Activated T-cell treated with anti-CD3 and anti-CD28 coated beads, Interleukin-2, amount 50 U/mL, for 72 hours (primary cell): ENCODE measurements at places on chromosomes 5 and 9. TPM values are rescaled to one million over a fixed set of nuclear protein-coding genes. Genes with fewer than 3 reads are reported as not detected.

PCDHGB4 gene
- total RNA-seq, result not detected

ACER2 gene
- 2.4 TPM for total RNA-seq

FANCC gene
- 13.6 TPM for total RNA-seq

DNA sequence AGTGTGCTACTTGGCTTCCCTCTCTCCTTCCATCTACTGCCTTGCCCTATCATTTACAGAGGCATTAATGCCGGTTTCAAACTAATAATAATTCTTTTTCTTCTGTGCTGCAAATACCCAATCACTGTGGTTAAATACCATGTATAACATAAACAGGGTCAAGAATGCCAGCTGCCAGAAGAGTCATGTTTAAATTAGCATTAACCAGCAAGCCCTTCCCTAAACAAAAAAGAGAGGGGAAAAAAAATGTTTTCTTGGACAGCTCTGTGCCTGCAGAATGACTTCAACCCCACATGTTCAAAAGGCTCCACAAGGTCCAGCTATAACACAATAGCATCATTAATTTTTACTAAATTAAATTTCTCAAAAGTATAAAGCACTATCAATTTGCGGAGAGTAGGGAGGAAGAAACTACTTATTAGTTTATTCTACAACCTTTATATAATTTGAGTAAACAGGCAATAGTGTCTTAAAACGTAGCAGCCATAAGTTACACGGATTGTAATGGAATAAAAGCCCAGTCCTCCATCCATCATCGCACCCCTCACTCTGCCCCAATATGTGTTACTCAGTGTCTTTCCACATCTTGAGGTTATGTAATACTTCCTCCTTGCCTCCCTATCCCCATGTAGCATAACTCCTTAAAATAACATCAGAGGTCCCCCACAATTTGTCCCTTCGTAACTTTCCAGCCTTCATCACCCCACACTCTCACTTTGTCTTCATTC, 3.9 kb downstream of the LPAR1 start:
- H3K4me3 ChIP-seq, result no peak overlapping the region
- H3K36me3 ChIP-seq, result peaks cover 4% of the 10 kb centered on the region
- DNase-seq, result no peak
- peaks cover 40% of the 10 kb centered on the region for H3K27me3 ChIP-seq
- H3K4me1 ChIP-seq, result peaks cover 12% of the 10 kb centered on the region

- peak overlapping the region; percentile 79 for H3K27ac ChIP-seq
- H3K27me3 ChIP-seq, result no peaks in the 10 kb centered on the region
- DNase-seq, result no peak
- H3K4me1 ChIP-seq, result peaks cover 89% of the 10 kb centered on the region
- no peaks in the 10 kb centered on the region for H3K36me3 ChIP-seq
- peak overlapping the region; percentile 67 for H3K4me3 ChIP-seq
These were observed 38.8 kb upstream of the GLRX start for GRCh38 chr5:95861221-95861863.

DNA sequence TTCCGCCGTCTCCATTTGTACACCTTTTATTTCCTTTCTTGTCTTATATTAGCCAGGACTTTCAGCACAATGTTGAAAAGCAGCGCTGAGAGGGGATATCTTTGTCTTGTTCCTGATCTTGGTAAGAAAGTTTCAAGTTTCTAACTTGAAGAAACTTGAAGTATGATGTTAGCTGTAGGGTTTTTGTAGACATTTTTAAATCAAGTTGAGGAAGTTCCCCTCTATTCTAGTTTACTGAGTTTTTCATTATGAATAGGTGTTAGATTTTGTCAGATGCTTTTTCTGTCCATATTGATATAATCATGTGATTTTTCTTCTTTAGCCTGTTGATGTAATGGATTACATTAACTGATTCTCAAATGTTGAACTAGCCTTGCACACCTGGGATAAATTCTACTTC, 425.7 kb downstream of the PIK3R1 start:
- DNase-seq, result no peak
- H3K27ac ChIP-seq, result no peak overlapping the region
- H3K4me3 ChIP-seq, result no peak overlapping the region
- H3K36me3 ChIP-seq, result no peaks in the 10 kb centered on the region
- peaks cover 8% of the 10 kb centered on the region for H3K27me3 ChIP-seq
- no peaks in the 10 kb centered on the region for H3K4me1 ChIP-seq

DNA sequence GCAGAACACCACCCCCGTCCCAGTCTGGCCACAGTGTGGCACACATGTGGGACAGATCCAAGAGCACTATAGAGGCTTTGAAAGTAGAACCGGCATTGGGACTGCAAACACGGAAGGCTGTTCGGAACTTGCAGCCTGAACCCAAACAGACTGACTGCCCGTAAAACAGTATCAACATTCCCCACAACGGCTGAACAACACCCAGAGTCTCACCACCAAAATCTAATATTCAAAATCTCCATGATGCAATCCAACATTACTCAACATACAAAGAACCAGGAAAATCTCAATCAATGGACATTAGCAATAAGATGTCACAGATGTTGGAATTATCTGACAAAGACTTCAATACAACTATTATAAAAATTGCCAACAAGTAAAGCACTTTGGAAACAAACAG, 82.3 kb downstream of the ROR2 start:
- peaks cover 8% of the 10 kb centered on the region for H3K27me3 ChIP-seq
- H3K4me1 ChIP-seq, result no peaks in the 10 kb centered on the region

DNA sequence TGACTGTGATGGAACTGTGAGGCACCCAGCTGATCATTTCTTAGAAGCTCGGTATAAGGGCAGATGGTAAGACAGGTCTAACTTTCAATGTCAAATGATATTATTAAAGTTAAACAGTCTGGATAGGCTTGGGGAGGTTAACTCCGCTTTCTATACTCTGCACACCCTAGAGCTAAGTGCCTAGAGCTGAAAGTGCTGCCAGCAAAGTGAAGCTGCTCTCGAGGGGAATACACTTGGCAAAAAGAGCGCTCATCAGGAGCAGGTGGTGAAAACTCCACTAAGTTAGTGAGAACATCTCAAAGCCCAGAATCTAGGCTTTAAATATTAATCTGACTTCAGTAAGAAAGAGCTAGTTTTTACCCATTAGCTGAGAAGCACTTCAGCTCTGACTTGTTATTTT, 349.6 kb upstream of the SLC30A5 start:
- H3K36me3 ChIP-seq, result no peaks in the 10 kb centered on the region
- no peak overlapping the region for H3K4me3 ChIP-seq
- H3K27me3 ChIP-seq, result no peaks in the 10 kb centered on the region

DNA sequence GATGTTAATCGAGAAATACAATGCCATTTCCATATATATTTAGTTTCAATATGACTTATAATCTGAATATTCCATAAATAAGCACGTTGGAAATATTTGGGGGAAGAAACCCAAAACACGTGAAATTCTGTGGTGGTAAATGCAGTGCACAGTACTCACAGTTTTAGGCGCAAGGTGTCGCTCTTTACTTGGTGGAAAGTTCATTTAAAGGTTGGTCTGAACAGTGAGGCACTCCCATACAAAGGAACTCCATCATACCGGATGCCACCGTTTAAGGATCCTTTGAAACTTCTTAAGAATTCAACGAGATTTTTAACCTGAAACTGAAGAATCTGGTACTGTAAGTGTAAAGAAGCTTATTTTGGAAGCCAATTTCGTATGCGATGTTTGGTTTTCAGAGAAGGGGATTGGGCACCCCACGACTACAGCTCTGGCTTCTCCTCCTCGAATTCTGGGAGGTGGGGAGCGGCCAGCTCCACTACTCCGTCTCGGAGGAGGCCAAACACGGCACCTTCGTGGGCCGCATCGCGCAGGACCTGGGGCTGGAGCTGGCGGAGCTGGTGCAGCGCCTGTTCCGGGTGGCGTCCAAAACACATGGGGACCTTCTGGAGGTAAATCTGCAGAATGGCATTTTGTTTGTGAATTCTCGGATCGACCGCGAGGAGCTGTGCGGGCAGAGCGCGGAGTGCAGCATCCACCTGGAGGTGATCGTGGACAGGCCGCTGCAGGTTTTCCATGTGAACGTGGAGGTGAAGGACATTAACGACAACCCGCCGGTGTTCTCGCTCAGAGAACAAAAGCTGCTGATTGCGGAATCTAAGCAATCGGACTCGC, at the start of gene PCDHA11:
Gene PCDHA11 (plus strand): TSS at position 237 of the 834 bp plus-strand sequence. CDS start 147 bp downstream, at position 384.
- H3K36me3 ChIP-seq, result peaks cover 11% of the 10 kb centered on the region
- no peak within 1 kb of the TSS for H3K4me3 ChIP-seq
- H3K27me3 ChIP-seq, result peaks cover 19% of the 10 kb centered on the region
- no peaks in the 10 kb centered on the region for H3K4me1 ChIP-seq
- H3K27ac ChIP-seq, result no peak within 1 kb of the TSS
- DNase-seq, result no peak

DNA sequence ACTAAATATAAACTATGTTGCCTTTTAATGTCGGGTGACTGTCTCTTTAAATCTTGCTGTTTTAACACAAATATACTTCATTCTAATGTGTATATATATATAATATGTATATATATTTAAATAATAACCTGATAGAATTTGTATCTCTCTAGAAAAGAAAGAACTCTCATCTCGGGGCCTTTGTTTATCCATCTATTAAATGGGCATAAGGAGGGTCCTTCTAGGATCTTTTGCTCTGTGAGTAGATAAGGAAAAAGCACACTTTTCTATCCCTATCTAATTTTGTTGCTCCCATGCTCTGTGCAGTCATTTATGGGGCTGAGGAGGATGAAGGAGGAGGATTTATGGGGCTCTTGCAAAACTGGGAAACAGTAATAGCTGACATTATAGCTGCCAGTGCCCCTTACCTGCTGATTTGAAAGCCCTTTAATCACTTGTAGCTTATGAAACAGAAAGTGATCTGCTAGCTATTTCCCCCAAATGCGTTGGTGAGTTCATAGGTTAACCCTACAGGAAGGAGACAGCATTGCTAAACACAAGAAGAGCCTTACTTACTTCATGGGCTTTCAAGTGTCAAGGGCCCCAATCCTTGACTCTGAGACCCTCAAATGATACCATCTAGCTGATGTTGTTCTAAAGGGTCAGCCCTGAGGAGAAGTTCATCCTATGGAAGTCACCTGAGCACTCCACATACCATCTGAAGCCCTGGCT, 5.8 kb upstream of the PPARGC1B start:
- H3K36me3 ChIP-seq, result no peaks in the 10 kb centered on the region
- peak overlapping the region; percentile 36 for H3K27ac ChIP-seq
- DNase-seq, result no peak
- peaks cover 7% of the 10 kb centered on the region for H3K27me3 ChIP-seq
- peaks cover 21% of the 10 kb centered on the region for H3K4me1 ChIP-seq
- peak overlapping the region; percentile 52 for H3K4me3 ChIP-seq

DNA sequence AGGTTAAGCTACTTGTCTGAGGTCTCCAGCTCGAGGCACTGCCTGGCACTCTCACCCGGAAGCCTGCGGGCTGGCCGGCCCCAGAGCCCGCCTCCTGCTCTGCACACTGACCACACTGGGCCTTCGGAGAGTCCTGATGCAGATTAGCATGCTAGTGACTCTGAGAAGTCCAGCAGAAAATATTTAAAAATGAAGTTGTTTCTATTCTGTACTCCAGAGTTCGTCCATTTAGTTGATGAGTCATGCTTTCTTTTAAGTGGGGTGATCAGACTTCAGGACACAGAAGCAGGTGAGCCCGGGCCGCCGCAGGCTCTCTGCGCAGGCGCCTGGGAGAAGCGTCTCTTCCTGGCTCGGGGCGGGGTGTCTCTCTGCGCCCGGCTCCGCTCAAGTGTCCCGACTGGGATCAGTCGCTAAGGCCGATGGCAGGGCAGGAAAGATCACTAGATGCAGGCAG, 32.5 kb downstream of the FAM240B start:
- H3K27ac ChIP-seq, result no peak overlapping the region
- peaks cover 28% of the 10 kb centered on the region for H3K27me3 ChIP-seq
- H3K36me3 ChIP-seq, result no peaks in the 10 kb centered on the region
- peaks cover 6% of the 10 kb centered on the region for H3K4me1 ChIP-seq
- peak overlapping the region; percentile 65 for H3K4me3 ChIP-seq

- no peaks in the 10 kb centered on the region for H3K36me3 ChIP-seq
- H3K27ac ChIP-seq, result no peak overlapping the region
- H3K27me3 ChIP-seq, result no peaks in the 10 kb centered on the region
- no peak for DNase-seq
- peaks cover 5% of the 10 kb centered on the region for H3K4me1 ChIP-seq
These were observed 11.5 kb downstream of the CXXC5 start for GRCh38 chr5:139659695-139660101.

GRCh38 chr5:103473725-103474124, 88.9 kb downstream of the NUDT12 start:
- H3K4me3 ChIP-seq, result no peak overlapping the region
- H3K4me1 ChIP-seq, result no peaks in the 10 kb centered on the region
- H3K36me3 ChIP-seq, result no peaks in the 10 kb centered on the region
- H3K27me3 ChIP-seq, result peaks cover 9% of the 10 kb centered on the region

DNA sequence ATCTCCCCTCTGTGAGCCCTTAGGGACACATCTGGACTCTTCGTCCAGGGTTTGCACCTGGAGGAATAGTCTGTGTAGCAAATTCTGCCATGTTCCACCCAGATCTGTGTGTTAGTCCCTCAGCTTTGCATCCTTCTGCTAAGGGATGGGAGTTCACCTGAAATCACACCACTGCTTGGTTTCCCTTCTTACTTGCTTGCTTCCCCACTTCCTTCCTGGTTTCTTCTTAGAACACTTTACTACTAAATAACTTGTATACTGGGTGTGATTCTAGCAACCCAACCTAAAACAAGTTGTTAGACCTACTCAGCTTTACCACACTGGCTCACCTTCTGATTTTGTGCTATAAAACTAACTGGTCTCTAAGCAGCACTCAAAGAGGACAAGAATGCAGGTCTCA, 202.6 kb upstream of the MAP3K1 start:
- H3K4me1 ChIP-seq, result peaks cover 69% of the 10 kb centered on the region
- H3K36me3 ChIP-seq, result peaks cover 15% of the 10 kb centered on the region
- peak overlapping the region; percentile 48 for H3K4me3 ChIP-seq
- no peaks in the 10 kb centered on the region for H3K27me3 ChIP-seq
- H3K27ac ChIP-seq, result peak overlapping the region; percentile 15

GRCh38 chr5:180988016-180988415, 630 bp upstream of the BTNL3 start:
- H3K4me1 ChIP-seq, result no peaks in the 10 kb centered on the region
- H3K36me3 ChIP-seq, result no peaks in the 10 kb centered on the region
- H3K4me3 ChIP-seq, result no peak overlapping the region

- no peak for DNase-seq
- H3K4me1 ChIP-seq, result no peaks in the 10 kb centered on the region
- no peaks in the 10 kb centered on the region for H3K36me3 ChIP-seq
- H3K27me3 ChIP-seq, result peaks cover 7% of the 10 kb centered on the region
These were observed 274.5 kb upstream of the C9orf72 start for GRCh38 chr9:27847818-27848217.
